ENCODE measurements at places on chromosomes 16 and 17. TPM values are rescaled to one million over a fixed set of nuclear protein-coding genes. Genes with fewer than 3 reads are reported as not detected.

Gene NPIPA8
- total RNA-seq: 0.41 TPM

Gene PNPO
- 9.0 TPM for total RNA-seq

- DNase-seq: no peak
Measured at GRCh38 chr17:63838631-63839171, 3.8 kb downstream of the SMARCD2 start.

GRCh38 chr17:76544546-76545365 is 4.9 kb downstream of the PRCD start:
- peak; percentile 77 for DNase-seq

DNA sequence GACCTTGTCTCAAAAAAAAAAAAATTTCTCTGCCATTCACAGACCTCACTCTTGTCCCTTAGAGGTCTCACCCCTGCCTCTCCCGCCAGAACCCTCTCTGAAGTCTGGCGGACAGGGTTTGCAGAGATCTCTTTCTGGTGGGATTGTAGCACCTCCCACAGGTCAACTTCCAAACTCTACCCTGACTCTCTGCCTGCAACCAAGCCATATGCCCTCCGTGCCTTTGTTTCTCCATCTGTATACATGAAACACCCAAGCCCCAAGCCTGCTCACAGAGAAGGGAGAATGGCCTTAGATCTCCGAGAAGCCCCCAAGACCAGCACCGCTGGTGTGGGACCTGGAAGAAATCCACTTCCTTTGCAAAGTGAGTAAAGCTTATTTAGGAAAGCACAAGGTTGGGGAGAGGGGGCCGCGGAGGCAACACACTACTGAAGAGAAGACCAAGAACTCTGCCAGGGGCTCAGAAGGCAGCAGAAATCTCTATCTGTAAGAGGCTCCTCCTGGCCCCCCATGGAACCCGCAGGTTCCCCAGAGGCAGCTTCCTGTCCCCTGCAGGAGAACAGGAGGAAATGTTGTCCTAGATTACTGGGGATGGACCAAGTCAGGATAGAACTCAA is 219.9 kb downstream of the C16orf78 start:
- DNase-seq: no peak

DNA sequence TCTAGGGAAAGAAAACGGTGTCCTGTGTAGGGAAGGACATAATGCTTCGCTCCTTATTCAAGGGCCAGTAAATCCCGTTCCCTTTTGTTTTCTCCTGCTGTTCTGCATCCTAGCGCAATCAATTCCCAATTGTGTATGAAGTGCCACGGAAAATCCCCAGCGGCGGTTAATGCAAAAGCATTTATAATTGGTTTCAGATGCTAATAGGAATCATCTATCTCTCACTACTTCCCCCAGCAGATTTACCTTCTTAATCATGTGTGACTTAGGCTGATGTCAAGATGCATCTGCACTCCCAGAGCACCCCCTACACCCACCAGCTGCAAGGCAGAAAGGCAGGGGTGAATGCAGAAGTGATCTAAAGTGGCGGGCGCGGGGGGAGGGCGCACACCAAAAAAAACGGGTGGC is 32.7 kb upstream of the SSTR2 start:
- DNase-seq: no peak

- DNase-seq: no peak
Measured at GRCh38 chr17:17852930-17853329, 16.1 kb upstream of the SREBF1 start.
